Thyroid gland (tissue), 4 donors: ENCODE measurements at places on chromosomes 16 and 17. TPM values are rescaled to one million over a fixed set of nuclear protein-coding genes. Genes with fewer than 3 reads are reported as not detected.

TOM1L1 gene
- 109 TPM for total RNA-seq

NACA2 gene
- not detected for total RNA-seq

KRTAP3-1 gene
- total RNA-seq, result not detected

DNA sequence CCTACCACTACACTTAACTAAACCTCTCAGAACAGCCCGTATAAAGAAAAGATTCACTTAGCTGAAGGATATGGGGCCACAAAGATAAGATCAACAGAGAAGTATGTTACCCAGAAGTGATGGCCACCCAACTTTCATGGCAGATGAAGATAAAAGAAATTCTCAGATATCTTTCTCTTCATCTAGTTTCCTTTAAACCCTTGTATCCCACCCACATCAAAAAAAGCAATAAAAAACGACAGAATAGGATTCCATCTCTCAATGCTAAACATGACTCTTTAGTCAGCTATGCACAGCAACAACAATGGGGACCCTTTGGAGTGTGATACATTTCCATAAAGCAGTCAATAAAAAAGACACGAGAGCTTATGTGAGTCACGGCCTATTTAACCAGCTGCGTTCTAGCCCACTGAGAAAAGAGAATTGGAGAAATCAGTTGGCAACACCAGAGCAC lies 86.6 kb downstream of the SNX11 start:
- no peak overlapping the region for H3K4me3 ChIP-seq
- DNase-seq, result no peak
- H3K4me1 ChIP-seq, result no peaks in the 10 kb centered on the region
- H3K36me3 ChIP-seq, result no peaks in the 10 kb centered on the region
- H3K27me3 ChIP-seq, result no peaks in the 10 kb centered on the region
- H3K27ac ChIP-seq, result no peak overlapping the region

DNA sequence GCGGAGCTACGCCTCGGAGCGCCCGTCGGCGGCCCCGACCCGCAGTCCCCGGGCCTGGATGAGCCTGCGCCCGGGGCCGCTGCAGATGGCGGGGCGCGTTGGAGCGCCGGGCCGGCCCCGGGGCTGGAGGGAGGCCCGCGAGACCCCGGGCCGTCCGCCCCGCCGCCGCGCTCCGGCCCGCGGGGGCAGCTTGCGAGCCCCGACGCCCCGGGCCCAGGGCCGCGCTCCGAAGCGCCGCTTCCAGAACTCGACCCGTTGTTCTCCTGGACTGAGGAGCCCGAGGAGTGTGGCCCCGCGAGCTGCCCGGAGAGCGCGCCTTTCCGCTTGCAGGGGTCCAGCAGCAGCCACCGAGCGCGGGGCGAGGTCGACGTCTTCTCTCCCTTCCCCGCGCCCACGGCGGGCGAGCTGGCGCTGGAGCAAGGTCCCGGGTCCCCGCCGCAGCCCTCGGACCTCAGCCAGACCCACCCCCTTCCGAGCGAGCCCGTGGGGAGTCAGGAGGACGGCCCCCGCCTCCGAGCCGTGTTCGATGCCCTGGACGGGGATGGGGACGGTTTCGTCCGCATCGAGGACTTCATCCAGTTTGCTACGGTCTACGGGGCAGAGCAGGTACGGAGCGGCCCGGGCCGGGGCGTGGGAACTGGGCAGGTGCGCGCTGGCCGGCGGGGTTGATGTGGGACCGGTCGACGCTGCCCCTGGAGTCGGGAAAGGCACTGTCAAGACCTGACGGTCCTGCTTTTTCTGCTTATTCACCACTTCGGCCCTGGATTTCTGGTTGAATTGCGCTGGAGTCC lies 861 bp downstream of the RAB11FIP3 start:
- H3K4me3 ChIP-seq, result peak overlapping the region; percentile 65
- no peaks in the 10 kb centered on the region for H3K36me3 ChIP-seq
- H3K27ac ChIP-seq, result no peak overlapping the region
- no peaks in the 10 kb centered on the region for H3K27me3 ChIP-seq

- no peaks in the 10 kb centered on the region for H3K36me3 ChIP-seq
- peaks cover 16% of the 10 kb centered on the region for H3K4me1 ChIP-seq
- H3K27ac ChIP-seq, result no peak overlapping the region
- peak; percentile 72 for DNase-seq
- no peak overlapping the region for H3K4me3 ChIP-seq
- no peaks in the 10 kb centered on the region for H3K27me3 ChIP-seq
Observed at GRCh38 chr17:82668631-82669099, 20.4 kb upstream of the WDR45B start.
